ENCODE measurements at places on chromosomes 6 and 20.
A peak's percentile ranks its signal among the peaks of the same experiment; 100 is the strongest.

- DNase-seq, result no peak
These were observed 854.5 kb upstream of the EYS start for GRCh38 chr6:66561479-66561878.

DNA sequence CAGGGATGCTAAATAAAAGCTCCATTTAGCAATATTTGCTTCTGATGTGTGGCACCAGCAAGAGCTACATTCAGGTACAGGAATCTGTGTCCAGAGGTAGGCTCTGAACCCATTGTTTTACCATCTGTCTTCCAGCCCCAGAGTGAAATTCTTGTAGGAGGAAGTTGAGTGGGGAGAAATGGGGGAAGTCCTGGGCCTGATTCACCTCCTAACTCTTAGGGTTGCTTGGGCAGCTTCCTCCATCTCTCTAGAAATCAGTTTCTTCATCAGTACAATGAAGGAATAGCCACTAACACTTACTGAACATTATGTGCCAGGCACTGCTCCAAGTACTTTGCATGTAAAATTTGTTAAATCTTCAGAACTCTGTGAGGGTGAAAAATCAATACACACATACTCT lies 35.1 kb upstream of the TSPYL1 start:
- no peak for DNase-seq

DNA sequence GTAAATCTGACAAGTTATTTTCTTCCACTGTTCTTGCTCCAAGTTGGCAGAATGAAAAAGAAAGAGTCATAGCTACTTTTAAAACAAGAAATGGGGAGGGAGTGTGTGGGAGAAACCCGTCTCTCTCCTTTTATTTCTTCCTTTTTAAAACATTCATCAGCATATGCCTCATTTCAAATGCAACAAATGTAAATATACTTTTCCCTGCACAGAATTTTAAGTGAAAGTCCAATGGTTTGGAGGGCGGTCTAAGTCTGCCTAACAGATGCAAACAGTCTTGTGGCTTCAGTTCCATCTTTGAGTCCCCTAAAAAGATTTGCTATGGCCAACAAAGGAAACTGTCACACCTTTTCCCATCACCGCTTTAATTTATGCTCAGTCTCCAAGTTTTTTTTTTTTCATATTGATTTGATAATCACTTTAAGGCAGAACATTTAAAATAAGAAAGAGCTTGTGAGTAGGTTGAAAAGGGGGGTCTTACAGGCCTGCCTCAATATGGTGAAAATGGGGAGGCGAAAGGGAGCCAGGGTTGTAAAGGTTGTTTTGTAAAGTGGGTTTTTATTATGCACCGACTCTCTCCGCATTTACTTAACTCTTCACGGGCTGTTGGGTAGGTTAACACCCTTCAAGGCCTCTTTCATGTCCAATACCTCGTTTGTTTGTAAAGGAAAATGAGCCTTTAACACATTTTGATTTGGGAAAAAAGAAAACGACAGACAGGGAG lies 4.6 kb downstream of the TFAP2D start:
- no peak for DNase-seq

- DNase-seq, result no peak
These were observed 48.2 kb downstream of the PLG start for GRCh38 chr6:160750276-160750689.

DNA sequence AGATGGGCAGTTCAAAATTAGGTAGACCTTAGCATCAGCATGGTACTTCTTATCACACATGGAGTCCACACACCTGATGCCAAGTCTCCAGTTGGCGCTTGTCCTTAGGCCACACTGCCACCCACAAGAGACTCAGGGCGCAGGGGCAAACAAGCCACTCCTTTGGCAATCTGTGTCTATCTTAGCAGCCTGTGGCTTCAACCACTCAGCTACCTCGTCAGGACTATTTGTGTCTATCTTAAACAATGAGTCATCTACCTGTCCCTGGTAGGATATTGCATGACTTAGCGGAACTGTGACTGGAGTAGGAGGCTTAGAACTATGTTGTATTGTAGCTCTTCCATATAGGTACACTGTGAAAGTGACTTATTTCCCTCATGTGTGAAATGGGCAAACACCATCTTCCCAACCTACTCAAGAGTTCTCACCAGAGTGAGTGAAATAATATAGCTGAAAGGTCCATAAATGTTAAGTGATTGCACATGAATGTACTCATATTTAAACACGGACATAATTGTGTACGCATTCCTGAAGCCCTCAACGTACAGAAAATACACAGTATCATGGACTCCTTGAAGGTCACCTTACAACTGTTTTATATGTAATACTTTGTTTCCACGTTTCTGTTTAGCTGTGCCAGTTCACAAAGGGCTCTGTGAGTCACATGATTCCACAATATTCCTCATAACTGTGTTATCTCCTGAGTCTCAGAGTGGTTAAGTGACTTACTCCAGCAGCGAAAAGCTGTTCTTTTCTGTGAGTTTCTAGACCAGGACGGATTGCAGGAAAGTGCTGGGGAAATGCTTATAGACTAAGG lies 1.6 kb downstream of the TRIM27 start:
- DNase-seq, result no peak

DNA sequence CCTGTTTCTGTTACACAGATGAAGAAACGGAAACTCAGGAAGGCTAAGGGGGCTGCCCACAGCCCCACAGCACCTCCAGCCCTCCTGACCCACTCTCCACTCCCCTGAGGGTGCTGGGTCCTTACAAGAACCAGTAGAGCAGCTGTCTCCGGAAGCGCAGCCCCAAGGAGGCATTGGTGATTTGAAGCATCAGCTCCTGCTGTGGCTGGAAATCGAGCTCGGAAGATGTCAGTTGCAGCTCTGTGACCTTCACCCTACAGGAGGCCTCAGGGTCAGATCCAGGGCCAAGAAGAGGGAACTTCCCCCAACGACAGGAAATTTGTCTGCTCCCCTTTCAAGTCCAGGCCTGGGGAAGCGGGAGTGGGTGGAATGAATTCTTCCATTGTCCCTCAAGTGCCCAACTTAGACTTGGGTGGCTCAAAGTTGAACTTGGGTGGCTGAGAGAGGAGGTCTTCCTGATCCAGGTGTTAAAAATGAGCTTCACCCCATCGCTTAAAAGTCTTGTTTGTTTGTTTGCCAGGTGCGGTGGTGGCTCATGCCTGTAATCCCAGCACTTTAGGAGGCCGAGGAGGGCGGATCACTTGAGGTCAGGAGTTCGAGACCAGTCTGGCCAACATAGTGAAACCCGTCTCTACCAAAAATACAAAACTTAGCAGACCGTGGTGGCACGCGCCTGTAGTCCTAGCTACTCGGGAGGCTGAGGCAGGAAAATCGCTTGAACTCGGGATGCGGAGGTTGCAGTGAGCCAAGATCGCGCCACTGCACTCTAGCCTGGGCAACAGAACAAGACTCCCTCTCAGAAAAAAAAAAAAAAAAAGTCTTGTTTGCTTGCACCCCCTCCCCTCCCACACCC lies 1.9 kb downstream of the PLTP start:
- no peak for DNase-seq

GRCh38 chr6:31033075-31033474 lies 22.8 kb downstream of the MUC22 start:
- no peak for DNase-seq

DNA sequence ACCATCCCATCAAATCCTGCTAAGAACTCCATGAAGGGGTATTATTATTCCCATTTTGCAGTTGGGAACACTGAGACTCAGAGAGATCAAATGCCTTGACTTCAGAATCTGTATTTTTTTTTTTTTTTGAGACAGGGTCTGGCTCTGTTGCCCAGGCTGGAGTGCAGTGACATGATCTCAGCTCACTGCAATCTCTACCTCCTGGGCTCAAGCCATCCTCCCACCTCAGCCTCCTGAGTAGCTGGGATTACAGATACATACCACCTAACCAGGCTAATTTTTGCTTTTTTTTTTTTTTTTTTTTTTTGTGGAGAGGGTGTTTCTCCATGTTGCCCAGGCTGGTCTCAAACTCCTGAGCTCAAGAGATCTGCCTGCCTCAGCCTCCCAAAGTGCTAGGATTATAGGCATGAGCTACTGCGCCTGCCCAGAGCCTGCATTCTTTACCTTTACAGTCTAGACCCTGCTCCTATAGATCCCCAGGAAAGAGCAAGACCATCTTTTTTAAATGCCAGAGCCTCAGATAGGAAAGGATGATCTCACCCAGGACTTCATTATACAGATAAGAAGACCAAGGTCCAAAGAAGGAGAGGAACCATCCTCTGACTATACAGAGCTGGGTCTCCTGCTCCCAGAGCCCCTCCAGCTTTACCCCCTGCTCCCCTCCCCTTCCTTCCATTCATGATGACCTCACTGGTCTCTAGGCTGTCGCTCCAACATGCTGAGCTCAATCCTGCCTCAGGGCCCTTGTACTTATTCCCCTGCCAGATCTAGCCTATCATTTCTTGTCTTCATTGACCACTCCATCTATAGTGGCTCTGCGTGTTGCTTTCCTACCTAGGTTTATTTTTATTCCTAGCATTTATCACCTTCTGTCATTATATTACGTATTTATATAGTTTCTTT lies 138.6 kb downstream of the CEBPB start:
- no peak for DNase-seq

DNA sequence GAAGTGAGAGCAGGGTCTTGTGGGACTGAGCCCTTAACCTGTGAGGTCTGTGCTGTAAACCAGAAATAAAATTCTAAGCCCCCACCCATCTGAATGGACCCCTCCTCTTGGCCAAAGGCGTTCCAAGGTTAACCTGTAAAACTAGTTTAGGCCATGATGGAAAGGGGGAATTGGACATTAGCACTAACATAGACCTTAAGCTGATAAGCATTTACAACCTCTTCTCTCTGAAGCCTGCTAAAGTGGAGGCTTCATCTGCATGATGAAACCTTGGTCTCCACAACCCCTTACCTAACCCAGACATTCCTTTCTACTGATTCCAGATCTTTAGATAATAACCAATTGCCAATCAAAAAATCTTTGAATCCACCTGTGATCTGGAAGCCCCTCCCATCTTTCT lies 25.8 kb downstream of the PIGT start:
- no peak for DNase-seq

DNA sequence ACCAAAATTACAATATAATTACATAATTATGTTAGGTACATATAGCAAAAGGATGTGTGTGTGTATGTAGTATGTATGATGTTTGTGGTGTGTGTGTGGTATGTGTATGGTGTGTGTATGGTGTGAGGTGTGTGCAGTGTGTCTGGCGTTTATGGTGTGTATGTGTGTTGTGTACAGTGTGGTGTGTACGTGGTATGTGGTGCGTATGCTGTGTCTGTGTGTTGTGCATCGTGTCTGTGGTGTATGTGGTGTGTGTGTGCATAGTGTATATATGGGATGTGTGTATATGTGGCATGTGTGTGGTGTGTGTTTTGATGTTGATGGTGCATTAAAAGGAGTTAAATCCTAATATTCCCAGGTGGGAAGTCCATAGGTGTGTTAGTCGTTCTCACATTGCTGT lies 62.8 kb downstream of the PLG start:
- DNase-seq, result no peak

GRCh38 chr6:52858416-52858815 lies 17.8 kb upstream of the GSTA5 start:
- DNase-seq, result no peak

DNA sequence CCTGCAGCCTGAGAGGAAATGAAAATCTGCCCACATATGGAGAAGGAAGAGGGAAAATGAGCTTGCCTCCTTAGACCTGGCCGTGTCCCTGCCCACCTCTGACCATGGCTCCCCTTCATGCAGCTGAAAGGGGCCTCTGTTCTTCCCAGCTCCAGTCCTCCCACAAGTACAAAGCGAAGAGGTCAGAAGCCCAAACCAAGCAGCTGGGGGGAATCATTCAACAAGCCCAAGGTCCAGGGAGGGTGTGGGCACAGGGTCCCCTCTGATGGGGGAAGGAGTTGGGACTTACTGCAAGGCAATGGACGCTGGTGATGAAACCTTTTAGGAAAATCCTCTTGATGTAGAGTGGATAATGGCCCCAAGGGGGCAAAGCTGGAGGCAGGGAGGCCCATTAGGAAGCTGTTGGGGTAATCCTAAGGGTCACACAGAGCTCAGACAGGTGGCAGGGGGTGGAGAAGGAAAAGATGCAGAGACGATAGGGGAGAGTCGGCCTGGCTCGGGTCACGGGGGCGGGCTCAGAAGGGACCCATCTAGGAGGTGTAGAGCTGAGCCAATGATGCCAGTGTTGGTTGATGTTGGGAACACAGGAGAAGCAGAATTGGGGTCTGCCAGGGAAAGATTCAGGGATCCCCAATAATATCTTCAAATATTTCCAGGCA lies 16.1 kb upstream of the GRM4 start:
- no peak for DNase-seq

DNA sequence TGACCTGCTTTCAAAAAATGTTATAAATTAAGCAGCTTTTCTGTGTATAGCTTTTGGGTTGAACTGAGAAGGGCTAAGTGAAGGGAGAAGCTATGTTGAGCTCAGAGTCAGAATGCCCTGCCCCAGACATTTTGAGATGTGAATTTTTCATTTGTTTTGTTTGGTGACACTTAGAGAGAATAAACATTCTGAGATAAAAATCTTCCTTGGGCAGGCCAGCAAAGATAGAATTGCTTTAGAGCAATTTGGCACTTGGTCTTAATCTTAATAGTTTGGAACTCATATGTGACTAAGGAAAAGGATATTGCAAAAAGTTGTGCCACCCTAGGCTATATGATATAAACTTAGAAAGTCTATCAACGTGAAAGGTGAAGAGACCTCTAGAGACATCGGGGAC lies 30.2 kb downstream of the MYB start:
- DNase-seq, result no peak

DNA sequence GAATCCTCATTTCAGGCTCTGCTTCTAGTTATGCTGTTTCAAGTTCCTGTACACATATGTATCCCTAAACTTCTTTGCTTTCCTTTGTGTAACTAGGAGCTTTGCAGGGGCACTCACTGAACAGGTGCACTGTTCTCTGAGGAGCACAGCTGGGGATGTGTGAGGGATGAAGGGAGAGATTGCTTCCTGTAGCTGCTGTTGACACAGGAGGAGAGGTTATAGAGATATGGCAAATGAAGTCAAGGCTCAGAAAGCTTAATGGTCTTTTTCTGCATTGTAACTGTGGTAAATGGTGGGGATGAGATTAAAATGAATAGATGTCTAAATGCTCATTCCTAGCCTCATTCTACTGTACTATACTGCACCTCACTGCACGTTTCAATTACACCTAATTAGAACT lies 454.3 kb downstream of the BTBD3 start:
- DNase-seq, result no peak

DNA sequence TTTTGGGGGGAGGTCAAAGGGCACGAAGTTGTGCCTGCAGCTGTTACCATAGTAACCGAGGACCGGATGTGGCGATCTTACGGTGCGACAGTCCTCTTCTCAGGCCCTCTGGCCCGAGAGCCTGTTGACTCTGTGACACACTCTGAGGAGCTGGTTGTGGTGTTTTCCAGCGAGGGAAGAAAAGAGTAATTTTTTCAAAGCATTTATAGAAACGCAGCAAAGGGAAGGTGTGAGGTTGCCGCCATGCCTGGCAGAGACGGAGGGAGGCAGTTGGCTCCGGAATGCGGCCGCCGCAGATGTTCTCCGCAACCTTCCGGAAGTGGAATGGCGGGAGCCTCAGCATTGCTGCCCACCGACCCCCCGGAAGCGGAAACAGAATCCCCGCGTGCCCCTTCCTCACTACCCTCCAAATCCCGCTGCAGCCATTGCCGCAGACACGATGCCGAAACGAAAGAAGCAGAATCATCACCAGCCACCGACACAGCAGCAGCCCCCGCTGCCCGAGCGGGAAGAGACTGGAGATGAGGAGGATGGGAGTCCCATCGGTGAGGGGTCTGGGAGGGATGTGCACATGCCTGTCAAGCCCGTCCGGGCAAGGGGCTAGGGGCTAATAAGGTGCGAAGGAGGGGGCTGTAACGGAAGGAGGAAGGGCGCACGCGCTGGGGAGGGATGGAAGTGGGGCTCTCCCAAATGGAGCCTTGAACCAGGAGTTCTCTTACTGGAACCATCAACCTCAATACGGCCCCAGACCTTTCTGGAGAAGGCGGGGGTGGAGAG lies at the start of gene PRR3:
Gene PRR3 (plus strand): TSS at position 390 of the 777 bp plus-strand sequence. CDS start 50 bp downstream, at position 440.
- peak; percentile 88 for DNase-seq

Data from stimulated activated CD4-positive, alpha-beta T cell treated with anti-CD3 and anti-CD28 coated beads, Interleukin-12 subunit alpha, Interleukin-12 subunit beta, amount 100 ng/mL, for 24 hours (primary cell).